ENCODE measurements at places on chromosomes 16 and 17.

DNA sequence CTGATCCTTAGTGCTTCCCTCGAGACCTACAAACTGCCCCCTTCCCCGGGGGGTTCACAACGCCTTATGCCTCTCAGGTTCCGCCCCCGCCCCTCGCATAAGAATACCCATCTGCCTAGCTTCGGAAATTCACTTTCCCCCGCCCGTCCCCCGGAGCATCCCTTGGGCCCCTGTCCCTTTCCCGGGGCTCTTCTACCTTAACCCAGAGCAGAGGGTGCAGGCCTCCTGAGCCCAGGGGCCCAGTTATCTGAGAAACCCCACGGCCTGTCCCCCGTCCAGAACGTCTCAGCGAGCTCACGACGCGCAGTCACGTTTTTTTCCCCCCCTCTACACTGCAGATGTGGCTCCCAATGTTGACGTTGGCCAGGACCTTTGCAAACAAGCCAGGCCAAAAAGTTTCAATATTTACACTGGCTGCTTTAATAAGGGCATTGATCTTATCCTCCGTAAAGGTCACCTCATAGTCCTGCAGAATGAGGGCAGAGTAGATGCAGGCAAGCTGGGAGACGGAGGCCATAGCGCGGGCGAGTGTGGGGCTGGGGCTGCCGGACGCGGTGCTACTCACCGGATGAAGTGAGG is 1.4 kb upstream of the NBR1 start:
- DNase-seq = peak; percentile 13

GRCh38 chr17:30153463-30153862 is 36.8 kb downstream of the NSRP1 start:
- DNase-seq = no peak

DNA sequence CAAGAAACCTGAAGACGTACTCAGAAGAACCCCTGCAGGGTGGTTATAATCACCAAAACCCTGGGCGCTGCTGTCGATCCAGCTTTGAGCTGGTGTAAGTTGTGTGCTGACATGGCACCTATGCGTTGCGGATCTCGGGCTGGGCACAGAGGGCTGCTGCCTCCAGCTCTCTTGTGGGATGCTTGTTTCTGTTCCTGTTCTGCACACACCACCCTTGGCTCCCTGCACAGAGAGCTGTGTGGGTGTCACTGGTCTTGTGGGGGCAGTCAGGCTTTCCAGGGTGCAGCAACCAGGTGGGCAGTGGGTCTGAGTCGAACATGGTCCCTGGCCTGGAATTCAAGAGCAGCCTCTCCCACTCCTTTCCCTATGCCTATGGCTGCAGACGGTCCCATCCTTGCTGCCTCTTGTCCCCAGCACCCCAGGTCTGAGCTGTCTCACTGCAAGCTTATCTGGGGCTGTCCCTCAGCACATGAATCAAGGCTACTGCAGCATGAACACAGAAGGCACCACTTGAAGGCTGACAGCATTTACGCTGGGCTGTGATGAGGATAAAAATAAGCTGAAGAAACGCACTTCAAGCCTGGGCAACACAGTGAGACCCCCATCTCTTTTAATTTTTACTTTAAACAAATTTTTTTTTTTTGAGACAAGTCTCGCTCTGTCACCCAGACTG is 20.1 kb downstream of the ZNF276 start:
- no peak for DNase-seq

- no peak for DNase-seq
Observed at GRCh38 chr17:10633738-10634379, 23.2 kb downstream of the MYH3 start.

DNA sequence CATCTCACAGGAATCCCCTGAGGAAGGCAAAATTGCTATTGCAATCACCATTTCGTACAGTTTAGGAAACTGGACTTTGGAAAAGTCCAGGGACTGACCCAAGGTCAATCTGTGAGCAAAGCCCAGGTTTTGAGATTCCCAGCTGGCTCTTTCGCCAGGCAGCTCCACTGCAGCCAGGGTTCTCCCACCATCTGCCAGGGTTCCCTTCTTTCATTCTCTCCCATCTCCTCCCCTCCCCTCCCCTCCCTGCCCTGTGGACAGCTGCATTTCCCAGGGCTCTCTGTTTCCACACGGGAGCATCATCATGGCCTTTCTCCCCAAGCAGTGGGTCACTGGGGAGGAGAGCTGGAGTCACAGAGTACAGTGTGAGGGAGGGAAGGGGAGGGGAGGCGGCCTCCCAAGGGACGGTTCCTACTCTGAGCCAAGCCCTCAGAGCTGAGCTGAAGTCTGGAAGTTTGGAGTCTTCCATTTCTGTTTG is 11.9 kb upstream of the GSDMA start:
- DNase-seq = no peak

- no peak for DNase-seq
Observed at GRCh38 chr16:11099672-11100205, 155.4 kb downstream of the CLEC16A start.

Data from stimulated activated CD4-positive, alpha-beta T cell treated with anti-CD3 and anti-CD28 coated beads, Interleukin-4, amount 100 ng/mL, for 1 hour (primary cell).